ENCODE measurements at places on chromosomes 3 and 15. TPM values are rescaled to one million over a fixed set of nuclear protein-coding genes. Genes with fewer than 3 reads are reported as not detected.

DNA sequence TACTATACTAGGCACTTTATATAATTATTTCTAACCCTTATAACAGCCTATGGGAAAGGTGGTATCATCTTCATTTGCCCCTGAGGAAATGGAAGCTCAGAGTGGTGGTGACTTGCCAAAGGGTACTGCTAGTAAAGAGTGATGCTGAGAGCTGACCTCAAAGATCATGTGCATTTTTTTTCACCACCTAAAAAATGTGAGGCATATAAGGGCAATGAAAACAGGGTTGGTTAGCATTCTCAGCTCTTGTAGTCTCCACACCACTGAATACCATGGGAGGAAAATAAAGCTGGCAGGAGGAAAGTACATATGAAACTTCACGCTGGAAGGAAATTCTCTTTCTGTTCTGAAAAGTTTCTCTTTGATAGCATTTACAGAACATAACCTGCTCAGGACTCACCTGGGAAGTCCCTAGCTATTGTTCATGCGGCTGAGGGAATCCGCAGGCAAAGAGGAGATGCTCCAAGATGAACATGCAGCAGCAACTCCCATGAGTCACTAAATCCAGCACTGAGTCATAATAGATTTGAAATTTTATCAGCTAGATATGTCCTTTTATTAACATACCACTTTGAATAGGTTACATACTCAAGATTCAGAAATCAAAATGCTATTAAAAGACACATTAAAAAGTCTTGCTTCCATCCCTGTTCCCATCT is 17.3 kb downstream of the FAIM start:
- DNase-seq = no peak

- DNase-seq = no peak
Measured at GRCh38 chr3:110684466-110684865, 387.1 kb upstream of the NECTIN3 start.

DNA sequence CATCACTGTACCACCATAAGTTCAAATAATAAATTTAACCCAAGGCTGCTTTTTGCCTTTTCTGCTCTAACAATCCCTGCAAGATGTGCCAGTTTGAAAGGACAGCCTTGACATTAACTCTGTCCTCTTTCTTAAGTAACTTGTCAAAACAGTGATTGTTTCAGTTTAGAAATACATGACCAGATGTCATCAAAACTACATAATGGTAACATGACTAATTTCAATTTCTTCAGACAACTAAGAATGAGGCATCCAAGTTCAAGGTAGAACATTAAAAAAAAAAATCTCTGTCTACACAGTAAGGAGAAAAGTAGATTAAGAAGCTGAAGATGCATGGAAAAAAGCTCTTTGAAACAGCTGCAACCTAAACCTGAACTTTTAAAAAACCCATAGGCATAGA is 47.4 kb downstream of the SHQ1 start:
- DNase-seq = no peak

Gene GXYLT2
- total RNA-seq = 12.1 TPM

Gene MYO5C
- total RNA-seq = 40.1 TPM

Gene TM4SF1
- 139 TPM for total RNA-seq
